ENCODE measurements at places on chromosomes 2 and 18. TPM values are rescaled to one million over a fixed set of nuclear protein-coding genes. Genes with fewer than 3 reads are reported as not detected.

Gene ATP8B1
- 7.6 TPM for total RNA-seq

Gene LBX2
- total RNA-seq: 2.7 TPM

Gene MAP3K2
- total RNA-seq: 29.6 TPM

Gene CCDC138
- total RNA-seq: 8.4 TPM

Gene LINC00305
- not detected for total RNA-seq

Gene TEKT4
- not detected for total RNA-seq
